D721Med (cell line): ENCODE measurements at places on chromosomes 11 and 22.

- no peak for DNase-seq
These were observed 230.6 kb upstream of the NCAM1 start for GRCh38 chr11:112730591-112730990.

- no peak for DNase-seq
These were observed 2.4 kb downstream of the IPO7 start for GRCh38 chr11:9386901-9387300.

- DNase-seq, result no peak
These were observed 85.6 kb downstream of the TRIM29 start for GRCh38 chr11:120052196-120052775.

DNA sequence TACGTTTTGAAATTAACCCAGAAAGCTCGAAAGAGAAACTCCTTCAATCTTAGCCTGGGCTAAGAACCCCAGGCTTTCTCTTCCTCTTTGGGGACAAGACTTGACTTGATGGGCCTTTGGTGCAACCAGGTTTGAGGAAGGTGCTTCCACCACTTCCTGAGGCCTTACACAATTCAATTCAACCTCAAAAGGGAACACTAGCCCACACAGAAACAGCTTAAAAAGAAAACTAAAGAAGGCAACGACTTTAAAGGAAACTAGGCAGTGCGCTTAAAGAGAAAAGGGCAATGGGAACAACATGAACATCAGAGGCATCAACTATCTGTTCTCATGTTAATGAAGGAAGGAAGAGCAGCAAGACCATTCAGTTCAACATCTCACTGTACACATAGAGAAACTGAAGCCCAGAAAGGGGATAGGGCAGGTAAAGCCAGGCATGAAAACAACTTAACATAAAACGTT, 24.8 kb downstream of the PAK1 start:
- DNase-seq, result no peak

- DNase-seq, result no peak
These were observed 66.5 kb upstream of the TOP3B start for GRCh38 chr22:22048981-22049531.

GRCh38 chr11:94775567-94776327, 7.6 kb downstream of the AMOTL1 start:
- no peak for DNase-seq

DNA sequence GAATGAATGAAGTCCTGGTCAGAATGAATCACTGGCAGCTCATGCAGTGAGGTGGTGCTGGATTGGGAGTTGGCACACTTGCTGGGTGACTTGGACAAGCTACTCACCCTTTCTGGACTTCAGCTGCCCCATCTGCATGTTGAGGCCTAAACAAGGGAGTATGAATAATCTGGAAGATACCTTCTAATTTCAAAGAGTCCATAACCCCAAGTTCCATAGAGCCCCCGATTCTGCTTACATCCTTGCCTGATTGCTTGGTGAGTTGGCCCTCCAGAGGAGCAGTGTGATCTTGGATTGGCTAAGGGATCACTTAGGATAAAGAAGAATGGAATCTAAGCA, 18.3 kb upstream of the ACCSL start:
- DNase-seq, result no peak

DNA sequence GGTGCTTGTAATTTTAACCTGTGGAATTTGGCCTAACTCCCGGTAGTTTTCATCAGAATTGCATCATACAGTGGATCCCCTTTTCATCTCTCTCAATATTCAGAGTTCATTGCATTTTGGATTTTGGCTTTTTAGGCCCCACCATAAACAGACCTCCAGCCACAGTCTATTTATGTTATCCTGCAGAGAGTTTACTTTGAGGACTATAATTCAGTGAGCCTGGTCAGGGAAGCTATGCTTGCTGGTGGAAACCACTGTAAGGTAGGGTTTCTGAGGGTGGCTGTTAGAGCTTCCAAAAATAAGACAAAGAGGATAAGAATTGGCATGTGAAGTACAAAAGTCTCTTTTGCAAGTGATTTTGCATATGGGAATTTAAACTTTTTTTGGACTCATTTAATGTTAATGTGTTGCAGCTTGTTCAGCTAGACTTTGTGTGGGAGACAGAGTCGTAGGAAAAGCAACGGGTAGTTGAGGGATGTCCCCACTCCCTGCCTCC, 34.8 kb upstream of the DDI1 start:
- DNase-seq, result no peak

DNA sequence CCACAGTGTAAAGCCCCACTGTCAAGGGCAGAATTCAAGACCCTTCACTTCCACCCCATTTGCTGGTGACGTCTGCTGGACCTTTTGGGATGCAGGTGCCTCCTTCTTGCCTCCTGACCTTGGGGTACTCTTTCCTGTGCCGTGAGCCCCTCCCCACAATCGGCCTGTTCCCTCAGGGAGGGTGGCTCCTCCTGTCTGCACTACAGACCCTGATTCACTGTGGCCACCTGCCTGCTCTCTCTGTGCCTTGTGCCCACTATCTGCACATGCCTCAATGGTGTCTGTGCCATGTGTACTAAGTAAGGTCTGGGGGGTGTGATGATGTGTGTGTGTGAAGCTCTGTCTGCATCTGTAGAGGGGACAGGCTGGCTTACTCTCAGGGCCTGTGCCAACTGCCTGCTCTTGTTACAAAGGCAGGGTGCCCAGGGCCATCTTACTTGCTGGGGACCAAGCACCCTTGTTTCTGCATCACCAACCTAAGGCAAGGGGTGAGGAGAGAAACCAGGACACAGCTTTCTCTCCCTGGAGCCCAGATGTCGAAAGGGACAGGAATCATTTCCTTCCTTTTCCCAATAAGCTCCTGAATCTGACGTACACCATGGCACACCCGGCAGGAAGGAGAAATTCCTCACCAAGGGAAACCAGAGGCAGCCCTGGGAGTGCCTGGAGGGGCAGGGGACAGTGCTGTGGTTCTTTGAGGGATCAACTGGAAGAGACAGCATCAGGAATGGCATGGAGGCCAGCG, 3.7 kb downstream of the PPM1F start:
- no peak for DNase-seq

DNA sequence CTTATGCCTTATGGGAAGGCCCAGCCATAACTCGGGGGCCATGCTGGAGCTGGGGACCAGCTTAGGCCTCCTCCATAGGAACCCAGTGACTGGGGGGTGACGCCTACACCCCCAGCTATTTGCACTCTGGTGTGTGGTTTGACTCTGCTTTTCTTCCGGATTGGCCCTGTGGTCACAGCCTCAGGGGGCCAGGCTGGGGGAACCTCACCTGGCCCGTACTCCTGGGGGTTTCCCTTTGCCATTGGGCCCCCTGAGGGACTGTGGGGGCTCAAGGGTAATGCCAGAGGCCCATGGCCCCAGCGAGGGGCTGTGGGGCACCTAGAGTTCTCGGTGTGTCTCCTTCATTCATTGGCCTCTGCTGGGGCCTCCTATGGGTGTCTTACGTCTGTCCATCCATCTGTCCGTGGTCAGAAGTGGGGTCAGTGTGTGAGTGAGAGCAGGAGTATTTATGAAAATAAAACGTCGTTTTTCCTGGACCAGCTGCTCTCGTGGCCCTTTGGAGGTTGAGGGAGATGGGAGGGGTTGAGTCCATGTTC, 6.3 kb upstream of the SH3BP1 start:
- DNase-seq, result no peak

- DNase-seq, result no peak
These were observed 17.1 kb downstream of the IFT27 start for GRCh38 chr22:36758792-36759271.

GRCh38 chr11:41895081-41895480, 435.6 kb upstream of the LRRC4C start:
- no peak for DNase-seq

GRCh38 chr11:19380375-19380774, 139.6 kb upstream of the E2F8 start:
- no peak for DNase-seq

- no peak for DNase-seq
These were observed 24.3 kb downstream of the TTC12 start for GRCh38 chr11:113338730-113339129.

DNA sequence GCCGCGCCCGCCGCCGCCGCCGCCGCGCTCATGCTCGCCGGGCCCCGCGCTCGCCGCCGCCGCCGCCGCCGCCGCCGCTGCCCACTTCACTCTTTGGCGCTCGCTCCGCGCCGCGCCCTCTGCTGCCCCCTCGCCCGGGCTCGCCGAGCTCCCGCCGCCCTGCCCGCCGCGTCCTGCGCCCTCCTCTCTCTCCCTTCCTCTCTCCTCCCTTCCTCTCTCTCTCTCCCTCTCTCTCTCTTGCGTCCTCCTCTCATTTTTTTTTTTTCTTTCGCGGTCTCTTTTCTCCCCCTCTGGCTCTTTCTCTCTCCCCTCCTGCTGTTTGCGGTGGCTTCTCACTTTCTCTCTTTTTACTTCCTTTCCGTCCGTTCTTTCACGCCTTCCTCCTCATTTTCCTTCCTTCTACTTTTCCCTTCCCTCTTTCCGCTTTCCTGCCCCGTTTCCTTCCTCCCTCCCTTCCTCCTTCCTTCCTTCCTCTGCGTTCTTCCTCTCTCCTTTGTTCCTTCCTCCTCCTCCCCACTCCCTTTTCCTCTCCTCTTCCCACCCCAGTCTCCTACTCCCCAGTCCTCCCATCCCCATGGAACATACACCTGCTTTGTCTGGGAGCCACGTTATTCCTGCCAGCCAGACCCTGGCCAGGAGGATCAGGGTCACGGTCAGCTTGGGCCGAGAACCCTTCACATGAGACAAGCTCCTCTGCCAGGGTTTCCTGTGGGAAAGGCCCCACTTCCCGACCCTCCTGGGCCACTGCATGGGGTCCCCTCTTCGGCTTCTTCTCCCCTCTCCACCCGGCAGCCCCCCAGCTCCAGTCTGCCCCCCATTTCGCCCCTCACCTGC, 19.3 kb upstream of the SHISAL1 start:
- no peak for DNase-seq
